ENCODE measurements at places on chromosomes 6 and 20.

DNA sequence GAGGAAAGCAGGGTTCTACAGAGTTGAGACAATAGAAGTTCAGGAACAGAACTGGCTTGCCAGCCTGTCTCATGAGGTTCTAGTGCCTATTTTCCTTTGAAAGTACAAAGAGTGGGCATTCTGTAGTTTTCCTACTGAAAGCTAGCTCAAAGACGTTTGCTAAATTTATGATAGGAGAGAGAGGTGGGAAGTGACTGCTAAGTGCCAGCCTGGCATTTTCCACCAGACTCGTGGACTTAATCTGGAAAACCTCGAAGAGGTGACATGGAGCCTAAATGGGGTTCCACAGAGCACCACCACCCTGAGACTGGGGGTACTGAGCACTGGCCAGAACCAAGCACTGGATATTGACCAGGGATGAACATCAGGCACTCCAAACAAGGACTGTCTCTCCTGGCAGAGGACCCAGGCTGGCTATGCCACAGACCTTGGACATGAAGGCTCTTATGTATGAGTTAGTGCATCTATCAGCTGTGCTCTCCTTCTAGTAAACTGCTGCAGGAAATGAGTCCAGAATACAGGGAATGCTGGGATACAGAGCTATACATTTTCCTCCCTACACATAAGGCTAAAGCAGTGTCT is 7.1 kb downstream of the PEX6 start:
- no peak for DNase-seq

DNA sequence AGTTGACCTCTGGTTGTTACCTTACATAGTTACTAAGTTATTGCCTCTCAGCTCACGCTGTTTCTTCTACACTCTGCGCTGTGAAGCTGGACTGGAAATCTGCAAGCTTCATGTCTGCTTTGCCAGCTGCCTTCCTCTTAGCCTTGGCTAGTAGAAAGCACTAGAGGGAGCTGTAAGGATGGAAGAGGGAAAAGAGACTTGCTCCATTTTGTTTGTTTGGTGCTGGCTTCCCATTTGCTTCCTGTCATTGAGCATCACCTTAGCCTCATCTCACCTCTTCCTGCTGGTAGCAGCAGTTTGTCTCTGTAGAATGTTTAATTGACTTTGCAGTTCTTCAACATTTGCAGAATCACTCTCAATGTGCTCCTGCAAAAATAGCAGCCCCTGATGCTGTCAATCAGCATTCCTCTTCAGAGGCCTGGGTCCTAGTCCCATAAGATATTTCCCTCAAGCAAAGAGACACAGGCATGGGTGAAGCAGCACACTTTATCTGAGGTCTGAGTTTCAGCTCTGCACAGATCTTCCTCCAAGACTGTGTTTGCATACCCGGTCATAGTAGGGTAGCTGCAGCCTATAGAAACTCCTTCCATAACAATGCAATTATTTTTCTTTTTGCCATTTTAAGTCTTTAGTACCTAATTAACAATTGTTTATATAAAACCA is 302.2 kb upstream of the EPHA7 start:
- DNase-seq, result no peak

DNA sequence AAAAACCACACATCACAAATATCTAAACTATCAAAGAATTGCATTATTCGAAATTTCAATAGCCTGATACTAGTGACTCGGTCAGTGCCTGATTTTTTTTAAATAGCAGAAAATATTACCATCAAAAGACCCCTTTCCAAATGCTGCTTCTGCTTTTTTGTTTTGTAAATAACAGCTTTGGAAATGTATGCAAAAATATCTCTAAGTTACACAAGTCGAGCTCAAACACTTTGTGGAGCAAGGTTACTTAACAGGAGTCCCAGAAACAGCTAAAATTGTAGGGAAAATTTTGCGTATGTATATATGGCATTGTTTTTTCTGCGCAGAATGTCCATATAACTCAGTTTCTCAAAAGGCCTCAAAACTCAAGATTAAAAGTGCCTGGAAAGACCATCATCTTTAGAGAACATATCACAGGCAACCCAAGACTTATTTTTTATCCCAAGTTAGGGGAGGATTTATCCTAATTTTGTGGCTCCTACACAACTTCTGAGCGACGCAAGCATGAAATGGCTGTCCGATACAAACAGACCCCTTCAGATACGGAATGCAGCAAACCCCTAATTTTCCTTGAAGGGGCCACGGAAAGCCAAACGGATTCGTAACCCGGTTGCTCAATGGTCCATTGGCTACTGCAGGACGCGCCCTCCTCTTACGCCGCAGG is 1.3 kb downstream of the CEP85L start:
- no peak for DNase-seq

DNA sequence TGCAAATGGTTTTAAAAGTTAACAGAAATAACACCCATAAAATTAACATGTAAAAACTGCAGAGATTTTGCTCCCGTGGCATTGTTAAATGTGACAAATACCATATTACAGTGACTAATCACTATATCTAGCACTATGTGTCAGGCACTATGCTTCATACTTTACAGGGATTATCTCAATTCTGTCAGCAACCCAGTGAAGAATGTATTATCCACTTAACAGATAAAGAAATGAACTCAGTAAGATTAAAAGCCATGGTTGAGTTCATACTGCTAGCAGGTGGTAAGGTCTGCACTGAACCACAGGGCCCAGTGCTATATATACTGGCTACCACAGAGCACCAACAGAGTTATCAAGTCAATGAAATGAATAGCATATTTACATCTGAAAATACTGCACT is 65.4 kb downstream of the RWDD2A start:
- DNase-seq, result no peak

GRCh38 chr20:42641886-42642285 is 547.8 kb downstream of the PTPRT start:
- no peak for DNase-seq

GRCh38 chr20:12591949-12592470 is 416.8 kb upstream of the SPTLC3 start:
- no peak for DNase-seq

- DNase-seq, result no peak
Measured at GRCh38 chr6:27608916-27609883, 136.3 kb upstream of the ZNF184 start.

GRCh38 chr20:50295762-50296449 is 105.3 kb downstream of the CEBPB start:
- DNase-seq, result no peak

- no peak for DNase-seq
Measured at GRCh38 chr6:7200598-7201443, 93.1 kb downstream of the RREB1 start.

- DNase-seq, result no peak
Measured at GRCh38 chr6:68677058-68677457, 42.0 kb downstream of the ADGRB3 start.

DNA sequence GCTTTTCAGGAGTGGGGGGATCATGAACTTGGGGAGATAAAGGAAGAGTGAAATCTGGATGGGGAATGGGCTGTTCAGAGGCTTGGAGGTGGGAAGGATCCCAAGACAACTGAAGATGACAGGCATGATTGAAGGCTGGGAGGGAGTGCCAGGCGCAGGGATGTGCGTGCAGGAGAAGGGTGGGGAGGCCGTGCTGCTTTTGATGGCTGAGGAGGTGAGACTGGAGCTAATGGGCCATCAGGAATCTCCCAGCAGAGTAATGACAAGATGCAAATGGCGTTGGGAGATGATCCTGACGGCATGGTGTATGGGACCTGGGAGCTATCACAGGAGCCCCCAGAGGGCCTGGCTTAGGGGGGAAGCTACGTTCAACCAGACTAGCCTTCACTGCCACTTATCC is 1.6 kb downstream of the CPNE5 start:
- DNase-seq, result no peak

GRCh38 chr6:37407948-37408347 is 25.1 kb upstream of the CMTR1 start:
- no peak for DNase-seq

GRCh38 chr20:38395165-38395564 is 40.0 kb downstream of the SNHG17 start:
- no peak for DNase-seq

DNA sequence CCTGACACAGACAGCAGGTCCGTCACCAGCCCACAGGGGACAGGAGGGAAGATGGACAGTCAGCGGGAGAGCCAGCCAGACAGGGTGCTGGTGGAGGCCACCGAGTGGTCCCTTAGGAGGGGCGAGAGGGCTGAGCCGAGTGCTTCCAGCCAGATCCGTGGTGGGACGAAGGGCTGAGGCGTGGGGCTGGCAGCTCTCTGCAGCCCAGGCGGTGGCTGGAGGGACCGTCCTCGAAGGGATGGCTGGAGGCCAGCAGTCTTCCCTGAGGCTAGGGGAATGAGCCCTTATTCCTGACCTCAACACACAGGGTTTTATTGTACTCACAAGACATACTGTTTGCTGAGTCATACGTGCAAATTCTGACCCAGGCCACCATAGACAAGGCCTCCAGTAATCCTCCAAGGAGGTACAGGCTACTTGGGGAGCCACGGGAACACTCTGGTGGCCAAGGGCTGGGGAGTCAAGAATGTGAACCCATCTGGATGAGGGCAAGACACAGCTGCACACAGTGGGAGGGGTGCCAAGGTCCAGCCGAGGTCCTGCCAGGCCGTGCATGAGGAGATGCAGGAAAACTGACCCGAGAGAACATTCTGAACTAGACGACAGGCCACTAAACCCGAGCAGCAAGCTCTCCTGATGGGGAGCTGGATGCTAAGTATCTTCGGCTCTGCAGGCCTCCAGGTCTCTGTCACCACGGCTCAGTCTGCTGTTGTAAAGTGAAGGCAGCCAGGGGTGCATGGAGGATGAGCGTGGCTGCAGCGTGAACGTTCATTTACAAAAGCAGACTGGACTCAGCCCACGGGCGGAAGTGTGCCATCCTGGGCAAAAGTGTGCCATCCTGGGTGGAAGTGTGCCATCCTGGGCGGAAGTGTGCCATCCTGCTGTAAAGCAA is 242.5 kb downstream of the TTLL2 start:
- DNase-seq, result peak; percentile 84

GRCh38 chr6:33638556-33638955 is 17.4 kb downstream of the ITPR3 start:
- no peak for DNase-seq

DNA sequence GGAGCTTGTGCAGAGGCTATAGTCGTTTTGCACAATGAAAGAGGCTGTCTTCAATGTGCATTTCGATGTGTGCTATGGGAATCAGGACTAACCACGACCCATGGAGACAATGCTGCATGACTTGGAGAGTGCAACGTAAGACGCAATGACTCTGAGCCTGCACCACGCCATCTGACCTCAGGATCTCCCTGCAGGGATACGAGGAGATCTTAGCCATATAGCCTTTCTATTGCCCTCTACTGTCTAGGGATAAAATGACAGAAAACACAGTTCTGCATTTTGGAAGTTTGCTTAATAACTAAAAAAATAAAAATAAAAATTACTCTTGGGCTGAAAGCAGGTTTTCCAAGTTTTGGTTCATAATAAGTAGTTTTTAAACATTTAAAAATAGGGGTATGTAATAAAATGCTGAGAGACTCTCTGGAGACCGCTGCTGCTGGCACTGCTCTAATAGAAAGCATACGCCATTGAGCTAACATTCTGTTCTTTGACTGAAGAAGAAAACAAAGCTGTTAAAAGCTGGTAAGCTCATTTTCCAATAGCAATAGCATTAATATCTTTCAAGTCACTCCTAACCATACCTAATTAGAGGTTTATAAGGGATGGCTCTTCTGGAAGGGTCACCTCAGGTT is 87.2 kb downstream of the PDE7B start:
- DNase-seq, result no peak

DNA sequence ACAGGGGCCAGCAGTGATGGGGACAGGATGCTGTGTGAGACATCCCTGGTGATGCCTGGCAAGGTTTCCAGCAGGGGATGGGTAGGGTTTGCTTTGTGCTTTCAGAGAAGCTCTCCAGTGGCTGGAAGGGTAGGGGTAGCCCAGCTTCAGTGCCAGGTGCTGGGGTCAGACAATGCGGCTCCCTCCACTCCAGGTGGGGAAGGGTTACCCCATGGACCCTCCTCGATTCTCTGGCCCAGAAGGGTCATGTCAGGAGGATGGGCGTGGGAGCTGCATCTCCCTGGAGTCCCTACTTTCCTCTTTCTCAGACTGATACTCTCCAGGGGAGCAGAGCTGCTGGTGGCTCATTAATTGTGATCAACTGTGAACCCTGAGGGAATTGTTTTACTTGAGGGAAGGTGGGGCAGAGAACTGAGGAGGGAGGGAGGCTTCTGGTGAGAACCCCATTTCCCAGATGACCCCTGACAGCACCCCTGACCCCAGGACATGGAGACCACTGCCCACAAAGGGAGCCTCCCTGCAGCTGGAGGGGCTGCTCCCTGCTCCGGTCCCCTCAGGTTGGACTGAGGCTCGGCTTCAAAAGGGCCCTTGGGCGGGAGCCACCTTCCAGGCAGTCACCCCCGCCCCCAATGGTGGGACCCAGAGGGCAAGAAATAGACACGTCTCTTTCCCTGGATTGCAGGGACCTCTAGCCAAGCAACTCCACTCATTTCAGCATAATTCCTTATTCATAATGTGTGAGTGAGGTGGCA is 100.9 kb upstream of the BHLHE23 start:
- no peak for DNase-seq

DNA sequence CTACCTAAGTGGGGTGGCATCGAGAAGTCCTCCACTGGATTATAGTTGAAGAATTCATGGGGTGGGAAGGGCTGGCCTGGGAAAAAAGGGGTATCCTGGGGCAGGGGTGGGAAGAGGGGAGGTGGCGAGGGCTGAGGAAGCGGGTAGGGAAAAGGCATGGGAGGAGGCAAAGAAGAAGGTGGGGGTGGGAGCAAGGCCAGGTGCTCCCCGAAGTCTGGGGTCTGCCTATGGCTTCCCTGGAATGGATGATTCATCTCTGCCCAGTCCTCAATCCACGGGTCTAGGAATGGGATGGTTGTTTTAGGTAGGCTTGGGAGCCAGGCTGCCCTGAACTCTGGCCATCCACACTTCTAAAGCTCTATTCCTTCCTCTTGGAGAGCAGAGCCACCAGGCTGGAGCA is 4.4 kb downstream of the PCED1A start:
- DNase-seq, result no peak

DNA sequence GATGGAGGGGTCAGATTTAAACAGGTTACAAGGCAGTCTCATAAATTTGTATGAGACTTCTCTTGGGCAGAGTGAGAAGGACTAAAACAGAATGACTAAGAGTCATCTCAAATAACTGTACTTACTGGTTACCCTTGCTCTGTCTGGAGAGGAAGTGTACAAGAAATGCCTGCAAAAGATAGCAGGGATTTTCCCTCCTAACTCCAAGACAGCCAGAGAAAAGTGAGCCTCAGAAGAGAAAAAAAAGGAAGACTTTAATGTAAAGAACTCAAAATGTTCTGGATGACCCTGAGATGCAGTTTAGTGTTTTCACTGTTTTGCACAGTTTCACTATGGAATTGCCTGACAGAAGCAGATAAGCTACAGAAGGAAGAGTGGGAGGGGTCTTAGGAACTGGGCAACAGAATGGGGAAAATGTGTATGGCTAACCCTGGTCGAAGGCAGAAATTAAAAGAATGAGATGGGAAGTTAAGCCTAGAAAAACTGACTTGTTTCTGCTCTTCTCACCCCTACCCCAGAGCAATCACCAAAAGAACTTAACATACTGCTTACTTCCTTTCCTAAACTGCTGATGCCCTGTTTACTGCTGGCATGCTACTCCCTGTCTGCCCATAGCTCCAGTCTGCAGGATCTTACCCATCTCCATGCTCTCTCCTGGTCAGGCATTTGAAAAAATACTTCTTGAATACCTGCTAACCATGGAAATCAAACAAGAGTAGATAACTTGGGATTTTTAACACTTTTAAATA is 98.1 kb upstream of the MARCKS start:
- no peak for DNase-seq

- no peak for DNase-seq
Measured at GRCh38 chr20:61299618-61300017, 47.6 kb downstream of the CDH4 start.

Measured in osteocyte (in vitro differentiated cells).